Neuronal stem cell (in vitro differentiated cells): ENCODE measurements at places on chromosomes 2 and 18.

DNA sequence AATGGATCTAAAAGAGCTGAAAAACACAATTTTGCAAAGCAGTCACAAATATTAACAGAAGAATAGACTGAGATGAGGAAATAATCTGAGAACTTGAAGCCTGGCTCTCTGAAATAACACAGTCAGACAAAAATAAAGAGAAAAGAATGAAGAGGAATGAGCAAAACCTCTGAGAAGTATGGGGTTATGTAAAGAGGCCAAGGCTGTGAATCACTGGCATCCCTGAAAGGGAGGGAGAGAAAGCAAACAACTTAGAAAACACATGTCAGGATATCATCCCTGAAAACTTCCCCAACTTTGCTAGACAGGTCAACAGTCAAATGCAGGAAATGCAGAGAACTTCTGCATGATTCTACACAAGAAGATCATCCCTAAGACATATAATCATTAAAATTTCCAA is 73.5 kb upstream of the LHCGR start:
- DNase-seq, result no peak

DNA sequence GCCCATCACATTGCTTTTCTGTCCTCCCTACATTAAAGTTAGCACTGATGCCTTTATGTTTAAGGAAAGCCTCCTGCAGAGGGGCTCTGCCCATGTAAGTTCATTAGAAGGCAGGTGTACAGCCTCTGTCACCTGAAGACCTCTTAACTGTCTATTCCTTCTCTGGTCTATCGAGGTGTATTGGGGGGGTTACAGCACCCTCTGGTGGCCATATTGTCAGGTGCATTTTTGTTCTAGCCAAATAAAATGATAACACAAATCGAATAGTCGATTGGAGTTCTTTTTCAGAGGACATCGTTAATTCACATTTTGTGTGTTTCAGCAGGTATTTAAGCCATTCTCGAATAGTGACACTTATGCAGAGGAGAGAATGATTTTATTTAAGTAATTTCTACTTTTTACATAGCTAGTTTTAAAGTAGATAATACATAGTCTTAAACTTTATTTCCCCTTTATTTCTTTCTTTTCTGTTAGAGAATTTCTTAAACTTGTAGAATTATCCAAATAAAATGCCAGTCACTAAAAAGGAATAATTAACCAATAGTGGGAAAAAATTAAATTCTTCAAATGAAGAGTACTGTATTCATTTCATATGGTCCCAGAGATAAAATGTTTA is 136.8 kb downstream of the NEDD4L start:
- DNase-seq, result peak; percentile 61

DNA sequence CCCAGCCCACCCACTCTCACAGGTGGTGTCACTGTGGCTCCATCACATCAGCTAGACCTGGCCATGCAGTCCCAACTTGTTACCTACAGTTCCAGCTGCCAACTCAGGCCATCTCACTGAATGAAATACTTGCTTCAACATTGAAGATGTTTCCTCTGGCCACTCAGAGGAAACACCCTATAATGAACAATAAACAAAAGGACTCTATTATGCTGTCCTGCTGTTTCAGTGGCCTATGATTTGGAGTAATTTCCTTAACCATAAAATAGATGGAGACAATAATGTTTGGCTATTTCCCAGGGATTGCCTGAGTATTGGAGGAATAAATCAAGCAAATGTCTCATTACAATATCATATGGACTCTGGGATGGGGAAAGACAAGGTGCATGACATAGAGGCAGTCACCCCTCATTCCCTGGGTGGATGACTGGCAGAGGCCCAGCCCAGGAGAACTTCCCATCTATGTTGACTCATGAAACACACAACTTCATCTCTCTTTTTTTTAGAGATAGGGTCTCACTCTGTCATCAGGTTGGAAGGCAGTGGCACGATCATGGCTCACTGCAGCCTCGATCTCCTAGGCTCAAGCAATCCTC is 134.4 kb downstream of the TGIF1 start:
- no peak for DNase-seq

DNA sequence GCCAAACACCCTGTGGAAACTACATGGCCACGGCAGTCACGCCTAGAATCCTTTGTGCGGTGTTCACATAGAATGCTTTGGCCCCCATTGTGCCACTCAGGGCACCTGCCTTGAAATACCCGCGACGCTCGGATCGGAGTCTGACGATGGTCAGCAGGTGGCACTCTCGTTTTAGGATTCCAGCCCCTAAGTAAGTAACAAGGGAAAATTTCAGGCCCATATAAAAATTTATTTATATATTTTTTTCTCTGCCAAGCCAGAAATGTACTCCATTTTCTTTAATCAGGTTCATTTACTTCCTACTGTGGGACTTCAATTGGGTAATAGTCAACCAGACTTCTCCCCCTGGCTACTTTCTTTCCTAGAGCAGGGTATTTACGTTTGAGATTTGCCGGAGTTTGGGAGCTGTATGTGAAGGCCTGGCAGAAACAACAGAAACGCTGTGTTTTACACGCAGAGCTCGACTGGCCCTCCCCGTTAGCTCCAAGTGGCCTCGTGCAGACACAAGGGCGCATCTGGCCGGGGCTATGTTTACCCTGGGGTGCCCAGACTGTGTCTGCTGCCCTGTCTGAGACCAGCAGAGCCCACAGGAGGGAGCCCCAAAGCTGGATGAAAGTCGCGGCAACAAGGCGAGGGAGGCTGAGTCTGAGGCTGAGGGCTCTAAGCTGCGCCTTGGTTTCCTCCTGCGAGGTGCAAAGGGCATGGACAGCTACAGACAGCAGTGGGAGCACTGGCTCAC is 41.6 kb downstream of the LRRC30 start:
- peak; percentile 63 for DNase-seq

DNA sequence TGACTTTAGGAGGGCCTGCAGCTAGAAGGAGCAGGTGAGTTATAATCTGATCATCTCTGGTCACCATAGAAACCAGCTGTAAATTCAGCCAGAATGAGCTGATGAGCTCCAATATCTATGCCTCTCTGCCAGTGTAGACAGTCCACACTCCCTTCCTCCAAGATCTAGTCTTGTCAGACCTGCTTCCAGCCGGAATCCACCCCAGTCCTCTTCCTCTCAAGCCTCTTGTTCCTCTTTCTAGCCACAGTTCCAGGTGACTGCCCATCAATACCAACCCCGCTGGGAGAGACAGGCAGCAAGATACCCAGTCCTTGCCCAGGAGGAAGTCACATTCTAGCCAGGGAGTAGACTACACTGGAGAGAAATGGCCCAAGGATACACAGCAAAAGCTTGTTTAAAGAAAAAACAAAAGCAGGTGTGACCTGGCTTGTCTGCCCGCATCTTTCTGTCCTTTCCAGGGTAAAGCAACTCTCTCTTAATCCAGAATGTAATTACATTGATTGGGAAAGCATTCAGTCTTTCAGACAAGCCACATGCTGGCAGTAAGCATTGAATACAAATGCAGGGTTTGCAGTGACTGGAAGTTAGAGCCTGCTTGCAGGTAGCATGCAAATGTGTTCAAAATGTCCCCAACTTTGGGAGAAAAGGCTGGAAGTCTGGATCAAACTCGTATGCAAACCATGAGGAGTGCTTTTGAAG is 9.0 kb upstream of the SLC35F6 start:
- no peak for DNase-seq

DNA sequence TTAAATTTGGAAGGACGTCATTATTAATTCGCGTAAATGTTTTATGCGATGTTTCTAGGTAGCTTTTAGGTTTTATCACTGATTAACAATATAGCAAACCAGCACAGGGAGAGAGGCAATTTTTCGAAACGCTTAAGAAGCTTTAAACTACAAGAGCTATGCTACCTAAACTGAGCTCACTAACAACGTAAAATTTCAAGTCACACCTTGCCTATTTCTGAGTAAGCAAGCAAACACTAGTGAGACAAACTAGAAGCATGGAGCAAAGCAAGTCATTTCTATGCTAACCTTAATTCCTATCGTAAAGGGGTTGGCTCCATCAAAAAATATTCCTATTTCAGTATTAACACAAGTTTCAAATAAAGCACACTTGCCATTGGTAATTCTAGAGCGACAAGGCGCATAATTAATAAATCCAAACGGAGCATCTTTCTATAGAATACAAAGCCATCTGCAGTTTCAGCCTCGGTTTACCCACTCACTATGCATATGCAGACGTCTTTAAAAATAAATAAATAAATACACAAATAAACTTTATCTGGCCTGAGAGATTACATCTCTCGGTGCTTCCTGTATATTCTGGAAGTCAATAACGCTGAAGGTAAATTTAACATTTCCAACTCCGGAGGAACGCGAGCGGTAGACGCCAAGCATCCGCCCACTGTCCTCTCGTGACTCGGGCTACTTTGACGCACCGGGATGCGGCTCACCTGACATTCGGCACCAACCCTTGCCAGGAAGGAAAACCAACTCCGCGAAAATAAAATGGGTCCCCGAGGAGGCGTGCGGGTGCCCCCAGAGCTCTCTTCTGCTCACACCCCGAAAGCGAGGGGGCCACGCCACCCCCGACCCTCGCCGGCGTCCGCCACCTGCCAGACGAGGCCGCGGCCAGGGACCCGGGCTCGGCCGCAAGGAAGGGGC is 947 bp downstream of the ITSN2 start:
- no peak for DNase-seq

- no peak for DNase-seq
Measured at GRCh38 chr2:16462958-16463357, 202.7 kb downstream of the CYRIA start.

GRCh38 chr2:19855542-19856431 is 46.0 kb downstream of the TTC32 start:
- DNase-seq, result no peak

- no peak for DNase-seq
Measured at GRCh38 chr2:74000666-74001065, 16.0 kb downstream of the TET3 start.

DNA sequence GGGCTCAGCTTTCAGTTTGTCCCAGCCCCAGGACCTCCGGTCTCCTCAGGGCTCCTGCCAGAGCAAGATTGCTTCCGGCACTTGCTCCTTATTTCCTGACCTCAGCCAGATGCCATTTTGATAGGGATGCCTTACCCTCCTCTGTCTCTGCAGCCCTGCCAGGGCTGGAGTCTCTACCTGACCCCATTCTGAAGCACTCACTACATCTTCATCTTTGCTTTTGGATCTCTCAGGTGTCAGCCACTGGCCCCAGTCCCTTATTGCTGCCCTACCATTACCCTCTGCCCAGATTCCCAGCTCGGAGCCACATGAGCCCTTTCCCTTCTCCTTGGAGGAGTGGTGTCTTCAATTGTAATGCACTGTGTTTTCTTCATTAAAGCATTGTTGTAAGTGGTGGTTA is 17.1 kb downstream of the OSBPL6 start:
- DNase-seq, result no peak

GRCh38 chr2:191917430-191917881 is 70.6 kb upstream of the CAVIN2 start:
- no peak for DNase-seq

- no peak for DNase-seq
Measured at GRCh38 chr2:134337631-134338030, 83.8 kb downstream of the MGAT5 start.

DNA sequence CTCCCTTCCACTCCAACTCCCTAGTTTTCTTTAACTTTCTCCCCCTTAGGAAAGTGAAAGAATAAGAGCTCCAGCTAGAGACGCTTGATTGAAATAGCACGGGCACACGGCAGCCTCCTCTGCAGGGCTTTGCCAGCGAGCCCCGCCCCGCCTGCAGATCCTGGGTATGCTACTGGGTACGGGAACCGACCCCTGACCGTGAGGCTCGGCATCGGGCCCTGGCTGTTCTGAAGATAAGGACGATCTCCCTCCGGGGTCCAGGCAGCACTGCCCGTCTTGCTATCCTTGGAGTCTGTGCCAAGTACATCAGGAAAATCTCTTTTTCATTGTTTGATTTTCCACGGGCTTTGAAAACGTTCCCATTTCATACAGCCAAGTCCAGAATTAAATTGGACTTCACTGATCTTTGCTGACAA is 284.5 kb downstream of the MTX2 start:
- DNase-seq, result no peak

DNA sequence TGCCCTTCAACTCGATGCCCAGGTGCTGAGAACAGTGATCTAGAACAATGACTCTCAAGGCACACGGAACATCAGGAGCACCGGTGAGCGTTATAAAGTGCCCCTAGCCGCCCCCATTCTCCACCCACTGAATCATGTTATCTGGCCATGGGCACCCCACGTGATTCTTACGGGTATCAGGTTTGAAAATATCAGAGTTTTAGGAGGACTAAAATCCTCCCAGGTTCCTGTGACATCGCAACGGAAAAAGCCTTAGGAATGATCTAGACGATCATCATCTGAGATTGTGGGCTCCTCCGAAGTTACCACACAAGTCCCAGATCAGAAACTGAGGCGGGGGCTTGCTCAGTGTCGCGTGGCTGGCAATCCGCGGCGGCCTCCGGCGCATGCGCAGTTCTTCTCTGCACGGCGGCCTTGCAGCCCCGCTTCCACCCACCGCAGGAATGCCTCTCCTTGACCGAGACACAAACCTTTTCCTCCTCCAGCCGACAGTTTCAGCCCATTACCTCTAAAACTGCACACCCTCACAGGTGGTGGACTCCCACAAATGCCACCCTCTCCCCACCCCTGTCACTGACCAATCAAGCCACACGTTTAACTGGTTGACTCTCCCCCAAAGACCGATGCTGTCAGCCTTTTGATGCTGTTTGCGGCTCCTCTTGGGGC is 5.8 kb upstream of the MRPL33 start:
- DNase-seq, result no peak

DNA sequence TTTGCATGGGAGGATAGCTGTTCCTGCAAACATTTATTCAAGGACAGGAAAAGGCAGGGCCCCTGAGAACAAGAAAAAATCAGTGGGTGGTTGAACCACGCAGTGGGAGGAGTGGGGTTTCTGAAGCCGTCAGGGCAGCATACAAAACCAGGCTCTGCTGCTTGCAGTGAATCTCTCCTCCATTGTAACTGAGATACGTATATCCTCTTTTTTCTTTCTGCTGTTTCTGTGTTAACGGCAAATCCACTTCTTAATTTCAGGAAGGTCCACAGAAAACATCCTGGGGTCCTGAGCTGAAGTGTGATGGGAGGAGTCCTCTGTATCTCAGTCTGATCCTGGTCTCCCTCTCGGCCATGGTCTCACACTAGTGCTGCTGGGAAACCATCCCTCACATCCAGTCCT is 27.2 kb upstream of the KCNF1 start:
- no peak for DNase-seq

DNA sequence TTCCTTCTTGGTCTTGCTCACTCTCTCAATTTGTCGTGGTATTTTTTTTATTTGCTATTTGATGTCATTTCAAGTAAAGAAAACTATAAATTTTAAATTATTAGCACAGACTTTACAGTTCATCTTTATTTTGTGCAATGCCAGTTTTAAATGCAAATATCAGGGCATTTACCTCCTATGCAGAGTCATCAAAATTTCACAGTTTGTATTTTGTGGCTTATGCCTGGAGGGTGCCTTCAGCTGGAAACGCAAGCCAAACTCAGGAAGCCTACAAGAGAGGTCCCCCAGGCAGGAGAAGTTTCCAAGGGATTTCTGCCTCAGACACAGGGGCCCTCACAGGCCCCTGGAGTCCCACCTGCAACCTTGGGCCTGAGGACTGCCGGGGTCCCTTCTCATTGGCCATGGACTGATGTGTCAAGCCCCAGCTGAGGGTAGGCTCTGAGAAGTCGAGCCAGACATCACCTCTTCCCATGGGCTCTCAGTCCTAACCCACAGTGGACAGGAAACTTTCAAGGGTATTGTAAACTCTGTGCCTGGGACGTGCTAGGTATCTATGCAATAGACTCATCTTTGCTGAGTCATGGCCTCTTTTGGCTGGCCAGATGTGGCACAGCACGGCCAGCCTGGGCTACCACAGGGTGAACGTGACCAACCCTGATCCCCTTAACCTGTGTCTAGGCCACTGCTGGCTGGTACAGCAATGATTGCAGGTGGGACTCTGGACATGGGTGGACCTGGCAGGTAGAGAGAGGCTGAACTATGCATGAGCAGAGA is 236.5 kb downstream of the CELF4 start:
- DNase-seq, result no peak
